Activated naive CD4-positive, alpha-beta T cell treated with anti-CD3 and anti-CD28 coated beads for 36 hours (primary cell): ENCODE measurements at places on chromosomes 13 and 19. TPM values are rescaled to one million over a fixed set of nuclear protein-coding genes. Genes with fewer than 3 reads are reported as not detected.

GRCh38 chr13:59991395-59991794 lies 172.3 kb downstream of the DIAPH3 start:
- no peaks in the 10 kb centered on the region for H3K27me3 ChIP-seq
- no peaks in the 10 kb centered on the region for H3K36me3 ChIP-seq
- DNase-seq, result no peak
- H3K4me3 ChIP-seq, result no peak overlapping the region
- H3K27ac ChIP-seq, result no peak overlapping the region

GRCh38 chr13:43516401-43516833 lies 270.4 kb downstream of the ENOX1 start:
- no peaks in the 10 kb centered on the region for H3K4me1 ChIP-seq
- no peak overlapping the region for H3K4me3 ChIP-seq
- peaks cover 9% of the 10 kb centered on the region for H3K27me3 ChIP-seq
- H3K27ac ChIP-seq, result no peak overlapping the region
- DNase-seq, result no peak

- no peak for DNase-seq
- no peak overlapping the region for H3K4me3 ChIP-seq
- peaks cover 82% of the 10 kb centered on the region for H3K36me3 ChIP-seq
- no peaks in the 10 kb centered on the region for H3K27me3 ChIP-seq
Measured at GRCh38 chr19:4933528-4933927, 24.2 kb downstream of the UHRF1 start.

DNA sequence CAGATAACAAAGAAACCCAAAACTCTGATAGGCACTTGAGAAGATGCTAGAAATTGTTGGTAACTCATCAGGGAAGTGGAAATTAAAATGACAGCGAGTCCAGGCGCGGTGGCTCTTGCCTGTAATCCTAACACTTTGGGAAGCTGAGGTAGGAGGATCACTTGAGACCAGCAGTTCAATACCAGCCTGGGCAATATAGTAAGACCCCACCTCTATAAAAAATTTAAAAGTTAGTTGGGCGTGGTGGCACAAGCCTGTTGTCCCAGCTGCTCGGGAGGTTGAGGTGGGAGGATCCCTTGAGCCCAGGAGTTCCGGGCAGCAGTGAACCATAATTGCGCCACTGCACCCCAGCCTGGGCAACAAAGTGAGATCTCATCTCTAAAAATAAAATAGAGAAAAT lies 2.6 kb upstream of the RYR1 start:
- no peak for DNase-seq
- no peak overlapping the region for H3K27ac ChIP-seq

GRCh38 chr13:111947026-111947810 lies 119.7 kb upstream of the SOX1 start:
- no peaks in the 10 kb centered on the region for H3K36me3 ChIP-seq
- H3K4me1 ChIP-seq, result no peaks in the 10 kb centered on the region
- no peak overlapping the region for H3K27ac ChIP-seq
- no peak overlapping the region for H3K4me3 ChIP-seq
- no peak for DNase-seq

Gene ZNF846
- 3.5 TPM for total RNA-seq
